ENCODE measurements at places on chromosomes 1 and 21.

GRCh38 chr1:85606414-85606800, 25.8 kb downstream of the CCN1 start:
- DNase-seq = no peak

- no peak for DNase-seq
Measured at GRCh38 chr1:30727824-30728223, 4.4 kb upstream of the MATN1 start.

- no peak for DNase-seq
Measured at GRCh38 chr1:61753998-61754508, 11.8 kb downstream of the PATJ start.

DNA sequence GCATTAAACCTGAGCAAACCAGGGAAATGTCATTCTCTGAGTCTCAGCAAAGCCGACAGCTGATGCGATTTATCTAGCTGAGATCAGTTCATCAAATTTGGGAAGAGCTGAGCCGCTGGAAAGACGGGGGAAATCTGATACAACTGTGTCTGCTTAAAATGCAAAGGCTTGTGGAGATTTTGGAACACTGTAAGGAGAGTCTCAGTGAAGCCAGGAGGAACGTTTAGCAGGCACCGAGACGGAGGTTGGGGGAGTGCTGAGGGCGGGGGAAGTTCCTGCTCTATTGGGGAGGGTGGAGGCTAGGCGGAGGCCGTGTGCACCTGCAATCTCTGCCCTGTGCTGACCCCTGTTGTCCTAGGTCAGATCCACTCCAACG, 143.2 kb upstream of the CSF3R start:
- no peak for DNase-seq

DNA sequence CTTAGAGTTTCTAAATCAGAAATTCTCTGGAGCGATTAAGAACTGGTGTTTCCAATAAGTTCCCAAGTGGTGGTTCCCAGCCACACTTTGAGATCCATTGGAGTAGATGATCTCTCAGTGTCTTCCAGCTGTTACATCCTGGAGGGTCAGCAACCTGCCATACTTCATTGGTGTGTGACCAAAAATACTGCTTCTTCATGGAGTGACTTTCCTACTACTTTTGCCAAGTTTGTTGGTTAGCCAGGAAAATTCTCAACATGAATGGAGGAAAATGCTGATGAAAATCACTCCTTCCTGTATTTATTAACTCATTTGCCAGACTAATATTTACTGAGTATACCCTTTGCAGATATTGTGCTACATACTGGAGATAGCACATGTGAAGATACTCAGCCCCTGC, 186.1 kb downstream of the FGGY start:
- DNase-seq = no peak

- DNase-seq = no peak
Measured at GRCh38 chr1:230778916-230779590, 31.9 kb downstream of the CAPN9 start.

- no peak for DNase-seq
Measured at GRCh38 chr1:41420860-41421259, 59.6 kb downstream of the FOXO6 start.

DNA sequence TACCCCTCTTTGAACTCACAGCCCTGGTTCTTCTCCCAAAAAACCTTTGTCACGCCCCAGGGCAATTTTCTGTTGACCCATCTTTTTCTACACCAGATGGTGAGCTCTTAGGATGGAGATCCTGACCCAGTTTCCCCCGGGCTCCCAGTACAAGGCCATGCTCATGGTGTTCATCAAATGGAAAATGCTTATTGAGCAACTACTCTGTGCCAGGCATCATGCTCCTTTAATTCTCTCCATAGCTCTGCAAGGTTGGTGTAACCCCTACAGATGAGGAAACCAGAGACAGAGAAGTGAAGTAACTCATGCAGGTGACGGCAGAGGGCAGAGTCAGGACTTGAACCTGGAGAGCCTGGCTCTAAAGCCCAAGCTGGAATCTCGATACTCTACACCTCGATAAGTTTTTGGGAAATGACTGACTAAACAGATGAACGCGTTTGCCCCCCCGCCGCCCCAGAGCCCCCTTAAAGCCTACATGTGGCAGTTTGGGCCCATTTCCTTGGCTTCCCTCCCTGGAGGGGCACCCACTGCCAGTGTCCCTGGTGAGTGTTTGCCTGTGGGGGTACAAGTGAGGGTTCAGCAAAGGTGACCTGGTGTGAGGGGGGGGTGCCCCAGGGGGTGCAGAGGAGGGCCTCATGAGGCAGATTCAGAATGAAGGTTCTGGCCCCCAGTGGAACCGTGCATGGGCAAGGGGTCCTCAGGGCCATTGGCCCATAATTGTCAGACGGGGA, 30.2 kb upstream of the RUNX3 start:
- no peak for DNase-seq

GRCh38 chr1:67578397-67579020, 106.5 kb upstream of the GADD45A start:
- no peak for DNase-seq

GRCh38 chr1:165903672-165904071, 76.3 kb downstream of the UCK2 start:
- no peak for DNase-seq

DNA sequence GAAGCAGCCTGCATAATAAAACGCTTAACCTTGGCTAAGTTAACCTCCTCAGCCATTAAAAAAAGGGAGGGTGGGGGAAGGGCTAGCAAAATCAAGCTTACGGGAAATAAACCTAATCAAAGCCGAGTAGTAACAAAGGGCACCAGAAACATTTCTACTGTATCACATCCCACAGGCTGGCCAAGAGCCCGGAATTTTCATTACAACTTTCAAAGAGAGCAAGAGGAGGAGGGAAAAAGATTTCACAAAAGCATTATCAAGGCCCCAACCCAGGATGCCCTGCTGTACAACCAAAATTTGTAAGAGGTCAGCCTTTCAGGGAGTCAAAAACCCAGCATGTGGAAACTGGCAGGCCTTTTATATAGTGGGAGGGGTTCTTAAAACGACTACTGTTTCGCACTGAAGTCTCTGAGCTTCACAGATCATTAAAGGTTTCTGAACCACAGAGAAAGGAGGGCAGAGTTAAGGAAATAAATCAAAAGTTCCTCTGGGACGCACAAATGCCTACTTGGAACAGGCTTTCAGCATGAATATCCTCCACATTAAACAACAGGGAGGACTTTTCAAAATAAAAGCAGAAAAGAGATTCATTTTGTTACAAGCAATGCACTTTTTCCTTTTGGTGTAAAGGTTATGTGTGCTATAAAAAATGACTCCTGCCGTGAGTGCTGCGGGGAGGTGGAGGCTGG, 90.4 kb downstream of the SLC45A1 start:
- peak; percentile 69 for DNase-seq

GRCh38 chr21:42150474-42151085, 68.4 kb upstream of the ABCG1 start:
- peak; percentile 24 for DNase-seq

GRCh38 chr1:40679165-40679953, 12.1 kb upstream of the NFYC start:
- DNase-seq = no peak

DNA sequence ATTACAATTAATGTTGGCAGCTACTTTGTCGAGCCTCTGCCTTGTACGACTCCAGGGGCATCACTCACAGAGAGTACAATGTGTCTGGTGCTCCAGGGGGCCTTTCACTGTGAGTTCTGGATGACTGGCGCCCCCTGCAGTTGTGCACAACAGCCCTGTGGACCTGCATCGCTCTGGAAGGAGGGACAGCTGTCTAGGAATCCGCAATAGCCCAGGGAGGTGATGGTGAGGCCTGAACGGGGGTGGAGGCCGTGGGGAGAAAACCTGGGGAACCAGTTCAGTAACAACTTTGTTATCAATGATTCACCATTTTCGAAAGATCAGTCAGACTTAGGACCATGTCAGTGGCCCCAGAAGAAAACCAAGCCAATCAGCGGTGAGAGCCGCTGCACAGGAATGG, 189.1 kb downstream of the KAZN start:
- DNase-seq = no peak

GRCh38 chr1:67636146-67636545, 48.9 kb upstream of the GADD45A start:
- DNase-seq = no peak

DNA sequence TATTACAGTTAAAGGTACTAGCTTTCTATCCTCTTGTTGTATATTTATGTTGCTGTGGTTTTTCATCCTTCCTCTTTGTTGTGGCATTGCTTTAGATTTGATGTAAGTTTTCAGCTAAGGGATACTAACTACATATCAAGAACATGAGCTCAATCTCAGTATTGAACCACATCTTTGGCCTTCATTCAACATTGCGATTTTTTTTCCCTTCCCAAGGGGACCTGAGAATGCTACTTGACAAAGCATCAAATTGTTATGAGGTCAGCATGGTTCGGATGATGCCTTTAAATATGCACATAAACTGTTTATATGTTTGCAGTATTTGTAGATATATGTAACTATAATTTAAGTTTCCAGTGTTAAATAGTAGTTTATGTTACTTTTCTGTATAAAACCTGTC, 31.7 kb upstream of the GPR88 start:
- DNase-seq = no peak

- DNase-seq = no peak
Measured at GRCh38 chr1:14980621-14981218, 172.8 kb upstream of the TMEM51 start.

- no peak for DNase-seq
Measured at GRCh38 chr1:169108863-169109560, 2.5 kb downstream of the ATP1B1 start.

DNA sequence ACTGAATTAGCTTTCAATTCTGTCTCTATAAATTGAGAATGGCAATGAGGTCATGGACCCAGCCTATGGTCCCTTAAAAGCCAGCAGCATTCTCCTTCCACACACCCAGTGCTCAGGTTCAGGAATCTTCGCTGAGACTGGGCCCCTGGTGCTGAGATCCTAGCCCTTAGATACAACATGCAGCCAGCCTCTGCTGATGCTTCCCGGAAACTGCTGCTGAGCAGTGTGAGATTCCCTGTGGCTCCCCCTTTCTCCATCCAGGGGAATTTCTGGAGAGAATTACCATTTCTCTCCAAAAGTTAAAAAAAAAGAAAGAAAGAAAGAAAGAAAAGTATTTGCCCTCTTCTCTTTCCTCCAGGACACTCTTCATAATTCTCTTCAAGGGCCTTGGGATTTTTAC, 31.7 kb upstream of the RALGPS2 start:
- no peak for DNase-seq

- DNase-seq = no peak
Measured at GRCh38 chr1:231332761-231333160, 4.9 kb downstream of the EXOC8 start.

GRCh38 chr21:39288987-39289386, 24.4 kb downstream of the BRWD1 start:
- DNase-seq = no peak

GRCh38 chr1:21932127-21932526, 5.0 kb downstream of the HSPG2 start:
- DNase-seq = no peak

DNA sequence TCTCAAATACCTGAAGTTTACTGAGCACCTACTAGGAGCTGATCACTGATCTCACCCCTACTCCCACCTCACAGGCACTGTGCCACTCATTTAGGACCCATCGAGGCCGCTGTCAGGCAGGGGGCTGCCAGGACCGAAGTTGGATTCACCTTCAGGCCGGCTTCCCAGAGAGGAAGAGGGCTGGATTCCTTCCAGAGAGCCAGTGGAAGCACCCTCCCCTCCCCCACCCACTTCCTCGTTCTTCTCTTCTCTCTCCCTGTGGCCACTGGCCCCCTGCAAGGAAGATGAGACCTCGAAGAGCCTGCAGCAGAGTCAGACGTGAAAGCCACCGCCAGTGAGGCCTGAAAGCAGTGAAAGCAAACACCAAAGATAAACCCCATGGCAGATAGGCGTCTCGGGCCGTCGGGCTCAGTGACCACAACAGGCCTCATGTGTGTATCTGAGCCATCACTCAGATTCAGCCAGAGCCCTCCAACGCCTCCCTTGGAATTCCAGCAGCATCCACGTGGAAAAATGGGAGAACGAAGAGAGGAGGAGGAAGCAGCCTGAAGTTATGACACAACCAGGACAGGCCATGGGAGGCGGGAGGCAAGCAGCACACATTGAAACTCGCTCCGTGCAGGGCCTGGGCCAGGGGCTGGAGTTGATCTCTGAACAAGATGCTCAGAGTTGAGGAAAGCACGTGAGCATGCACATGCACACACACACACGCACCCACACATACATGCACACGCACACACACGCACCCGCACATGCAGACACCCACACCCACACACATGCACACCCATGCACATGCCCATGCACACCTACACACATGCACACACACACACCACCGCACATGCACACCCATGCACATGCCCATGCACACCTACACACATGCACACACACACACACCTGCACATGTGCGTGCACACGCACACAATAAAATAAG, 6.2 kb upstream of the AGTRAP start:
- no peak for DNase-seq

DNA sequence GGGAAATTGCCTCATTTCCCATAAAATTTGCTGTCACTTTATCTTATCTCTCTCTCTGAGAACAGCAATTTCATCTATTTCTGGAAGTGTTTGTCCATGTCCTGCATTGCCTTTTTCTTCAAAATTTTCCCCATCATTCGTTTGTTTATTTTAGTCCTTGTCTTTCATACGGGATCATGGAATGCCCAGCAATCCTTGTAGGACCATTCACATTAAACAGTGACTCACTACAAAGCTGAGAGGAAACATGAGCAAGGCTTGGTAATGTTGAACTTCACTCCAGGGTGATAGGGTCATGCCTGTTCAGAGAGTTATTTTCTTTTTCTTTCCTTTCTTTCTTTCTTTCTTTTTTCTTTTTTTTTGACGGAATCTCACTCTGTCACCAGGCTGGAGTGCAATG, 32.2 kb upstream of the HNRNPU start:
- no peak for DNase-seq

GRCh38 chr1:169460191-169460833, 25.4 kb downstream of the SLC19A2 start:
- peak; percentile 45 for DNase-seq

GRCh38 chr1:18145851-18146618, 38.4 kb downstream of the IGSF21 start:
- DNase-seq = no peak

DNA sequence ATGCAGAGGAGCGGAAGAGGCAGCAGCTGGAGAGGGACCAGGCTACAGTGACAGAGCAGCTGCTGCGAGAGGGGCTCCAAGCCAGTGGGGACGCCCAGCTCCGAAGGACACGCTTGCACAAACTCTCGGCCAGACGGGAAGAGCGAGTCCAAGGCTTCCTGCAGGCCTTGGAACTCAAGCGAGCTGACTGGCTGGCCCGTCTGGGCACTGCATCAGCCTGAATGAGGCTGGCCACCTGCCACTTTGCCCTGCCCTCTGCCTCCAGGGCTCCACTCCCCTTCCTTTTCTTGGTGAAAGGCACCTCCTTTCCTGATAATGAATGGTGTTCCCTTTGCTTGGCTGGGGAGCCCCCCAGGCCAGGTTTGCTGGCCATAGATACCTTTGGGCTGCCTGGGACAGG, 3.3 kb upstream of the HMGN2 start:
- DNase-seq = peak; percentile 45

DNA sequence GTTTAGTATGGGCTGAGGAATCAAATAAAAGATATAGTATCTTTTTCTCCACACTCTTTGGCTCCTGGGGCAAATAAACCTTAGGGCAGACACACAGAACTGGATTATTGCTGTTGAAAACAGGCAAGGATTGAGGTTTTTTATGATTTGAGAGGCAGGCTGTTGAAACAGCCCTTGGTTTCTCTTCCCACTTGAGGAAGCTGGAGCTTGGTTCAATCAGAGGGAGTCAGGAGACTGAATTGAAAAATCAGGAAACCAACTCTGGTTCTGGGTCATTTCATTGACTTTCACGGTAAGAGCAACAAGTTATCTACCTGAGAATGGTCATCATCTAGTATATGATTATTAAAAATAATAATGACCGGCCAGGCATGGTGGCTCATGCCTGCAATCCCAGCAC, 108.4 kb downstream of the CNIH3 start:
- DNase-seq = no peak

- DNase-seq = no peak
Measured at GRCh38 chr1:20964540-20965484, 177.7 kb upstream of the HP1BP3 start.
